Right atrium auricular region (tissue), 2 donors: ENCODE measurements at places on chromosomes 5 and 9. TPM values are rescaled to one million over a fixed set of nuclear protein-coding genes. Genes with fewer than 3 reads are reported as not detected.

Gene SPINK6
- not detected for total RNA-seq

Gene CD14
- total RNA-seq, result 74.1 TPM

Gene SMIM33
- total RNA-seq, result not detected

Gene AHRR
- total RNA-seq, result 0.12 TPM

DNA sequence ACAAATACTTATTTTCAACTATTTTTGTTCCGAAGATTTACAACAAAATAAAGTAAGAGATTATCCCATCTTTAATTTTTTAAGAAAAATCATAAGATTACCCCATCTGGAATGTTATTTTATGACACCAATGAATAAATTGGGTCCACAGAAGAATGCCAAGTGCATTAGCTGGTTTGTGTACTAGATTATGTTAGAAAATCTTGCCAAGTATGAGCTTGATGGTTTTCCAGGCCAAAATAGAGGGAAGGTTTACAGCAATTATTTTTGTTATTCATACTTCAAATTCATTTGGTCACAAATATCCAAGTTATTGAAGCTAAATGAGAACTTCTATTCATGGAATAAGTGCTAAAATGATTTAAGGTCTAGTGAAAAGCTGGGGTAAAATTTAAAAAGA is 109.4 kb upstream of the DMRTA1 start:
- H3K4me1 ChIP-seq, result no peaks in the 10 kb centered on the region
- no peaks in the 10 kb centered on the region for H3K27me3 ChIP-seq
- no peak overlapping the region for H3K4me3 ChIP-seq

DNA sequence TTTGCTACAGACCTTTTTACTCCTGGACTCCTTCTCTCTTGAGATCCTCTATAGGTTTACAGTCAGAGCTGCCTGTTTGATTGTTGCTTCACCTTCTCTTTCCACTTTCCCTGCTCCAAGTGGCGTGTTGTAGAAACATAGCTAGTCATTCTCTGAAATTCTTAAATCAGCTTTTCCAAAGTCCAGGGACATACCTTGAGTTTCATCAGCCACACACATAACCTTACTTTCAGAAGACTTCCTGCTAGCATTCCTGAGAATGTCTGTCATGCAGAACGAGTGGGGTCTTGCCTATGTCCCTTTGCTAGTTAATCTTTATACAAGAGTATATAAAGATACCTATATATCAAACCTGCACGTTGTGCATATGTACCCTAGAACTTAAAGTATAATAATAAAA is 230.3 kb upstream of the ZNF462 start:
- H3K36me3 ChIP-seq, result no peaks in the 10 kb centered on the region
- no peak overlapping the region for H3K27ac ChIP-seq
- no peaks in the 10 kb centered on the region for H3K4me1 ChIP-seq
- no peak overlapping the region for H3K4me3 ChIP-seq
- no peak for DNase-seq

DNA sequence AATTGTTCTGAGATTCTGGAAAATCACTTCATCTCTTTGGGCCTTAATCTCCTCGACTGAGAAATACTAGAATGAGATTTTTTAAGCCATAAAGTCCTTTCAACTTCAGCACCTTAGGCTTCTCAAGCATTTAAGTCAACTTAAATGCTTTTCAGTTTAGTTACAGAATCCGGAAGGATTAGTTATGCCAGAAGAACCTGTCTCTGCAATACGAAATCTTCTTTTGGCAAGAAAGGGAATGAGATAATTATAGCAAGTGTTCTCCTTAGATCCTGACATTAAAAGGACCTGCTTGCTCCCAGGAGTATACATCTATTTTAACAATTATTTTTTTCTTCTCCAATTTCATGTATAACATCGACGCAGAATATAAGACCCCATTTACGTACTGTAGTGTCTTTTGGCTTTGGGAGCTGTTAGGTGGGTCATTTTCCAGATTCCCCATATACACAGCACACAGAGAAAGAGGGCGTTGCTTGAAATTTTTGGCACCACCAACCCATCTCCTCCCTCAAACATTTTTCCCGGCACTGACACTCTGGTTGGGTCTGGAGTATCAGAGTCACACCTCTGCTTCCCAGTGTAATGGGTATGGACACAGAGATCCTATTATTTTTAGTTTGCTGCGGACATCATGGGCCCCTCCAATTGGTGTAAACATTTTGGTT is 43.6 kb upstream of the CLINT1 start:
- H3K4me3 ChIP-seq, result no peak overlapping the region
- no peak for DNase-seq
- H3K36me3 ChIP-seq, result no peaks in the 10 kb centered on the region
- no peaks in the 10 kb centered on the region for H3K4me1 ChIP-seq
- no peaks in the 10 kb centered on the region for H3K27me3 ChIP-seq
